ENCODE measurements at places on chromosomes 1 and 21.

DNA sequence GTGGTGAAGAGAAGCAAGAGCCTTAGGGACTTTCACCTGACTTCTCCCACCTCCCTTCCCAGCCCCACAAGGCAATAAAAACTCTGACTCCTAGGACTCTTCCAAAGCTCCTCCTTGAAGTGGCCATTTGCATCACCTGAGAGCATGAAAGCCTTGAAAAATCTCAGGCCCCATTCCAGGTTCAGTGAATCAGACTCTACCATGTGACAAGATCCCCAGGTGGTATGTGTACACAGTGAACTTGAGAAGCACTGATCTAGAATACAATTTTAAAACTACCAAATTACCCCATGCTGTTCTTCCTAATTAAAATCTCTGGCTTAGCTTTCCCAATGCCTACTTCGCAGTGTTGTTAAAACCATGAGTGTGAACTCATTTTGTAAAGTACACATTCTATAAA is 195.1 kb upstream of the SAMSN1 start:
- no peak for DNase-seq

GRCh38 chr1:79929356-79929755 is 922.8 kb upstream of the ADGRL4 start:
- DNase-seq, result peak; percentile 65

- DNase-seq, result peak; percentile 26
Observed at GRCh38 chr1:203537806-203538464, 44.0 kb downstream of the OPTC start.

GRCh38 chr1:45879885-45880598 is 76.6 kb downstream of the MAST2 start:
- no peak for DNase-seq

- DNase-seq, result no peak
Observed at GRCh38 chr1:212699625-212700222, at the start of gene BATF3. Gene BATF3, minus strand, starts transcription at chr1:212699840. Its CDS starts 78 bp downstream, at chr1:212699762.

DNA sequence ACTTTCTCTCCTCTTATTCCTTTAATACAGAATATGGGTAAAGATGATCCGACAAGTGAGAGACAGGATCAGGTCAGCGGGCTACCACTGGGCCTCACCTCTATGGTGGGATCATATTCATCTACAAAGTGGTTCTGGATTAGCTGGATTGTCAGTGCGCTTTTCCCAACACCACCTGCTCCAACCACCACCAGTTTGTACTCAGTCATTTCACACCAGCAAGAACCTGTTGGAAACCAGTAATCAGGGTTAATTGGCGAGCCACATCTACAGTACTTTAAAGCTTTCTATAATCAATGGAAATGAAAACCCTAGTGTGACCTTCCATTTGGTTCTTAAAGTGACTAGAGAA is 643 bp downstream of the NRAS start:
- peak; percentile 16 for DNase-seq

DNA sequence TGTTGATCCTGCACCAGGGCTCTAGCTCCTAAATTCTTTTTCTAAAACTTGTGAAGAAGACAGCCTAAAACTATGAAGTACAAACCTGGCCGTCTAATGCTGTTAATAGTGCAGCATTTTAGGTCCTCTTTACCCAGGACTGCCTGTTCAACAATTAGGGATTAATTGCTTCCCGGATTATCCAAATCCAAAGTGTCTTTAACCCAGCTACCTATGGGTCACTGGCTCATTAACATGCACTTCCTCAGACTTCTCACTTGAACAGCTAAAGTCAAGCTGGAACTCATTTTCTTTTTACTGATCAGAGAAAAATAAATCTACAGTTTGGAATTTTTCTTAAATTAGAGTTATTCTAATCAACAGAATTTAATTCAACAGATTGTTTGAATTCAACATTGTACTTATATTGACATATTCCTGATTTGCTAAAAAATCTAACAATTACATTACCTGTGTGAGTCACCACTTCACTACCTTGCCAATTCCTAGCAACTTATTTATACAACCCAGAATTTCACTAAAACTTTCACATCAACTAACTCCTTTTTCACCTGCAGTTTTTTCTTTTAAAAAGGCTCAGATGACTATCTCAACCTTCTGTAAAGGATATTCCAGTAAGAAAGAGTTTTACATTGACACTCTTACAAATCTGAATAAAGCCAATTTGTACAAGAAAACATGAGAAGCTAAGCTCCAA is 3.3 kb downstream of the HNRNPU start:
- DNase-seq, result no peak

DNA sequence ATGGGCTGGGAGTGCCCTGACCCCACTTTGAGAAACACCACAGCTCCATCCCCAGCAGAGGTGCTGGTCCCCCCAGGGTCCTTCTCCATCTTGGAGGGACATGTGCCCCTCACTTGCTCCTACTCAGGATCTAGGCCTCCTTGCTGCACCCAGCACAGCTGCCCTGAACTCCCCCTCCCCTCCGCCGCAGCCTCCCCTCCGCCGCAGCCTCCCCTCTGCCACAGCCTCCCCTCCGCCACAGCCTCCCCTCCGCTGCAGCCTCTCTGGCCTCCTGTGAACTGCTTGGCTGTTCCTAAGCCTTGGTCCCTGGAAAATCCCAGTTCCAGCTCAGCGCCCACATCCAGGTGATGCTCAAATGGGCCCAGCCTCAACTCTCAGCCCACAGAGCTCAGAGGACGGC is 15.9 kb upstream of the TSPEAR start:
- no peak for DNase-seq

DNA sequence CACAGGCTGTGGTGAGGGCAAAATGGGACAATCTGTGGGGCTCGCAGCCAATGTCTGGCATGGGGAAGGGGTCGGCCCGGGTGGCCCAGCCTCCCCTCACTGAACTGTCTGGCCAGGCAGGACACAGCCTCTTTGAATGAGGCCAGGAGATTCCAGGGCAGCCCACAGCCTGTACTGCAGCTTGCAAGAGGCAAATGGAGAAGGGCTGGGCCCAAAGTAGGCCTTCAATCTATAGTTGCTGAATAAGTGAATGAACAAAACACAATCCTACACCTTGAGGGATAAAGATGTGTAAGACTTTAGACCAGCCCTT is 23.2 kb downstream of the SLC27A3 start:
- DNase-seq, result no peak

Measured in foreskin fibroblast (primary cell).